Activated CD8-positive, alpha-beta memory T cell treated with anti-CD3 and anti-CD28 coated beads for 24 hours (primary cell): ENCODE measurements at places on chromosomes 6 and 20.

DNA sequence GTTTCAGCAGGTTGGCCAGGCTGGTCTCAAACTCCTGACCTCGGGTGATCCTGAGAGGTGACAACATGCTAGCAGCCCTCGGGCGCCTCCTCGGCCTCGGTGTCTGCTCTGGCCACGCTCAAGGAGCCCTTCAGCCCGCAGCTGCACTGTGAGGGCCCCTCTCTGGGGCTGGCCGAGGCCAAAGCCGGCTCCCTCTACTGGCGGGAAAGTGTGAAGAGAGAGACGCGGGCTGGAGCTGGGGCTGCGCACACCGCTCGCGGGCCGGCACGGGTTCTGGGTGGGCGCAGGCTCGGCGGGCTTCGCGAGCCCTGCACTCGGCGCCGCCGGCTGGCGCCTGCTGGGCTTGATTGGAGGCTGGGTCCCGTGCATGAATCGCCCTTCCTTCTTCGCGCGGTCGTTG lies 80.8 kb upstream of the RBM24 start:
- no peak for DNase-seq

GRCh38 chr6:135149376-135149775 lies 31.7 kb upstream of the MYB start:
- no peak for DNase-seq

GRCh38 chr6:125471667-125472066 lies 169.9 kb upstream of the HDDC2 start:
- DNase-seq = no peak

GRCh38 chr6:41958022-41958856 lies 16.6 kb upstream of the CCND3 start:
- DNase-seq = peak; percentile 73

DNA sequence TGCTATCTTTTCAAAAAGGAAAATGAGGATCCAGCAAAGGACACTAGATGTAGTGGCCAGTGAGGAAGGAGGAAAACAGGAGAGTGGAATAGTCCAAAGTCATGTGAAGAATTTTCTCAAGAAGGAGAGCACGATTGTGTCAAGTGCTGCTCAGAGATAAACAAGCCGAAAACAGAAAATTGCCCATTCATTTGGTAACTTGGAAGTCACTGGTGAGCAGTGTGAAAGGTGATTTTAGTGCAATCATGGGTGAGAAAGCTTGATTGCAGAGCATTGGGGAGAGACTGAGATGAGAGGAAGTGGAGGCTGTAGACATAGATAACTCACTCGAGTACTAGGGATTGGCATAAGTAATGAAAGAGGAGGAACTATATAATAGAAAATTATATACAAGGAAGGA lies 26.0 kb upstream of the PRDM1 start:
- no peak for DNase-seq

DNA sequence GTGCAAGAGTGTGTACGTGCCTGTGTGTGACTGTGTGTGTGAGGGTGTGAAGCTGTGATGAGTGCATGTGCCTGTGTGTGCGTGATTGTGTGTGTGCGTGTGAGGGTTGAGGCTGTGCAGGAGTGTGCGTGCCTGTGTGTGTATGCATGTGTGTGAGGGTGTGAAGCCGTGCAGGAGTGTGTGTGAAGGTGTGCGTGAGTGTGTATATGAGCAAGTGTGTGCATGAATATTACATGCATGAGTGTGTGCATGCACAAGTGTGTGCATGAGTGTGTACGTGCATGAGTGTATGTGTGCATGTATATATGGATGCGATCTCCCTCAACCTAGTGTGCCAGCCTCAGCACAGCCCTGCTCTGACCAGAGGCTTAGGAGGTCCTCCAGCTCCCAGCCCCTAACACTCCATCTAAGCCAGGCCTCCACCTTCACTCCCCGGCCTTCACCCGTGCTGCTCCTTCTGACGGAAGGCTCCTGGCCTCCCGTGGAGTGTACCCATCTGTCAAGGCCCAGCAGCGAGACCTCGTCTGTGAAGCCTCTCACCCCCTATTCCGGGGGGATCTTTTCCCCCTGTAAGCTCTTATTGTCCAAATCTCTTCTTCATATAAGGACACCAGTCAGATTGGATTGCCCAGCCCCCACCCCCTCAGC lies 19.9 kb upstream of the PHACTR3 start:
- DNase-seq = no peak

DNA sequence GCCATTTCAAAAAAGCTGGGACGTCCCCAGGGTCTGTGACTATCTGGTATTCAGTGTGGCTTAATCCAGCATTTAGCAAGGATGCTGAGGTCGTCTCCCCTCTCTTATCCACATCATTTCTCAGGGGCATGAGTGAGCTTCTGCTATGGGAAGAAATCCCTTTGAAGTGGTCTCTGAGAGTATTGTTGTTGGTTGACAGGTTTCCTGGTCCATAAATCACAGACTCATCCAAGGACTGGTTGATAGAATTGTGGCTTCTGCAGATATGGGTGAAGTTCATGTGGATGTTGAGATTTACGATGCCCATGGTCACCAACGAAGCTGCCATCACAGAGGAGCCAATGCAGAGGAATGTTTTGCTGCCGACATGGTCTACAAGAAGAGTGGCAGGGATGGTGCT lies 24.0 kb downstream of the SLC2A12 start:
- no peak for DNase-seq

GRCh38 chr20:46933150-46933549 lies 38.5 kb downstream of the EYA2 start:
- no peak for DNase-seq

DNA sequence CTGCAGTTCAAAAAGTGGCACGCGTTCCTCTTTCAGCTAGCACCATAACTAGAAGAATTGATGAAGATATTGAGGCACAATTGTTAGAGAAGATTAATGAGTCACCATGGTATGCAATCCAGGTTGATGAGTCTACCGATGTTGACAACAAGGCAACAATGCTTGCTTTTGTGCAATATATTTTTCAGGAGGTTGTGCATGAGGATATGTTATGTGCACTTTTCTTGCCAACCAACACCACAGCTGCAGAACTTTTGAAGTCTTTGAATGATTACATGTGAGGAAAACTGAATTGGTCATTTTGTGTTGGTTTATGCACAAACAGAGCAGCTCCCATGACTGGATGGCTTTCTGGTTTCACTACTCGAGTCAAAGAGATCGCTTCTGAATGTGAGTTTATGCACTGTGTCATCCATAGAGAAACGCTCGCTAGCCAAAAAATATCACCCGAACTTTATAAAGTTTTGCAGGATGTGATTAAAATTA lies 129.3 kb upstream of the SLC24A3 start:
- no peak for DNase-seq

DNA sequence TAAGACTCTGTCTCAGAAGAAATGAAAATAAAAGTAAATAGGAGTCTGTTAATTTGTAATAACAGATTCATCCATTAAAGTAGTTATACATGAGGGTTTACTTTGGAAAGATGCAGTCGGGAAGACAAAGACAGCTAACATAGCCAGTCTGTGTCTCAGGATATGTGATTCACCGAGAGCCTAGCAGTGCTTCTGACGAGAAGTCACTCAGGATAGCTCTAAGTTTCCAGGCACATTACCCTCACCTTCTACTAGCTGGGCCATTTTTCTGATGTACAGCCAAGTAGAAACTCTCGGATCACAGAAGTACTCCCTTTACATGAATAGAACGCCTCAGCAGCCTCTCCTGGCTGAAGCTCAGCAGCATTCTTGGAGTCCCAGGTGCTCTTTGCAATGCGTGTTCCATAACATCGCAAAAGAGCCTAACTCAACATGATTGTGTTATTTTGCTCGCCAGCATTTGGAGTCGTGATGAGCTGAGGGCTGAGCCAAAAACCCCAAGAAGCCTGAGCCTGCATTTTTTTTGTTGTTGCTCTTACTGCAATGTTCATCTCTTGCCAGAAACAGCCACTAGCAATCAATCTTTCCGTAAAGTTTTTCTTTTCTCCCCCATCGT lies 22.4 kb upstream of the TASP1 start:
- no peak for DNase-seq

DNA sequence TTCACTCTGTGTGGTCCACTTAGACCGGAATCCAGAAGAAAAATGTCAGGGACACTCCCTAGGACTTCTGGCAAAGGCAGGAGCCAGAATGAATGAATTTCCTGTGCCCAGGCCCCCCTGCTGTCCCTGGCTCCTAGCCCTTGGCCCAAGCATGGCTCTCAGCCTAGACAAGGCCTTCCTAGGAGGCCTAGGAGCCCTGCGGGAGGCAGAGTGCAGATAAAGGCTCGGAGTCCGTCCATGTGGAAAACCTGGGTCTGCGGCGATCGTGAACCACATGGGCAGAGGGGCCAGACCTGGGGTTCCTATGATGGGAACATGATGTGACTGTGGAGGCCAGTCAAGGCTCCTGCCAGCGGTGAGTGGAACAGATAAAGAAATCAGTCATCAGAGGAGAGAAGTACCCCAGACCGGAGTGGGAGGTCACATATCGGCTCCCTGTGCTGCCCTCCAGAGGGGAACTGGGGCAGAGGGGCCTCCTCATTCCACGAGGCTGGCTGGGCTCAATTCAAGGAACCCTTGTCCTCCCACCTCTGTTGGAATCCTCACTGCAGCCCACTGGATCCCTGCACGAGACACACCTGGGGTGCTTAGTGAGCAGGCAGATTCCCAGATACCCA lies 5.9 kb upstream of the VSTM2L start:
- no peak for DNase-seq

DNA sequence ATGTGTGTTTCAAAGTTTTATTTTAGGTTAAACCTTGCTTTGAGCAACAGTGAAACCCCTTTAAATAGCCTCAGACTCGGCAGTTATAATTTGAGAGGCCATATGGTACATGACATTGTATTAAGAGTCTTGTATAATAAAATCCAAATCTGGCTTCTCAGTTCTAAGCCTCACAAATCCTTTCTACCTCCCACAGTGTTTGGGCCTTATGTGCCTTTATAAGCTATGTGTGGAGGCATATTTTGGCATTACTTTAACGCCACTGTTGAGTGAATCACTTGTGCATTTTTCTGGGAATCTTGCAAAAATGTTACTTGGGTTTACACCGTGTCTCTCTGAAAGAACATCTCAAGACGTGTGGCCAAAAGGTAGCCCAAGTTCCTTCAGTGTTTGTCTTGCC lies 152.4 kb downstream of the COL9A1 start:
- DNase-seq = no peak

DNA sequence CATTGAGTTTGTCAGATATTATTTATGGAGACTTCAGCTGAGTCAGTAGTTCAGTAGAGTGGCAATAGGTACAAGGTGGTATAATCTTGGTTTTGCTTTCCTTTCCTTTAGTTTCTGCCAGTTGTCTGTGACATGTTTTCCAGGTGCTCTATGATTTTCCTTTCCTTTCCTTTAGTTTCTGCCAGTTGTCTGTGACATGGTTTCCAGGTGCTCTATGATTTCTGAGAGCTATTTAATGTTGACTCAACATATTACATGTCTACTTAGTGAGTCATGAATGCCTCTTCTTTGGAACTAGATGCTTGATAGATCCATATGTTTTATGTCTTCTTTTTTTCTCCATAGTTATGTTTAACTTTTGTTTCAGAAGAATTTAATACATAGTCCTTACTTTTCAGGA lies 186.4 kb upstream of the DEFB112 start:
- DNase-seq = no peak

- no peak for DNase-seq
These were observed 15.0 kb downstream of the ADNP start for GRCh38 chr20:50916257-50916656.

- no peak for DNase-seq
These were observed 174.0 kb upstream of the RSPO3 start for GRCh38 chr6:126944512-126944911.
